Cardiac muscle cell (in vitro differentiated cells and primary cell): ENCODE measurements at places on chromosomes 3 and 15. TPM values are rescaled to one million over a fixed set of nuclear protein-coding genes. Genes with fewer than 3 reads are reported as not detected.

The OR5K2 gene
- polyA plus RNA-seq: not detected in 2 replicates

The MEX3B gene
- polyA plus RNA-seq: 2.4 and 3.8 TPM in 2 replicates

The GOLGA6A gene
- polyA plus RNA-seq: 0.24 TPM in 1 of 2 replicates, not detected in the other

The EMC7 gene
- 116 and 145 TPM in 2 replicates for polyA plus RNA-seq
